ENCODE measurements at places on chromosomes 16 and 17.

DNA sequence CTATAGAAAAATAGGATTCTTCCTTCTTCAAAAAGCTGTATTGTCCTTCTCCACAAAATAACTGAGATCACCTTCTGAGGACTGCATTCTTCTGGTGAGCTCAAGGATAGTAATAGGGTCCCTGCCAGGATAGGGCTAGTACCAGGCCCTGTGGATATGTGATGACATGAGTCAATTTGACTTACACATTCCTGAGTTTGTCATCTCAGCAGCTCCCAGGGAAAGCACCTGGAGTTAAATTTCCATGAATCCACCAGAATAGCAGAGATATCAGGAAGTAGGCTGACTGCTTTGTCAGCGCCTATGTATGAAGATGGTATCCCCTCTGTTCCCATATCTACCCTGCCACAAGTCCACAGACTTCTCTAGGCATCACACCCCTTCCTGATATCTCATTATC is 225.8 kb downstream of the PMP22 start:
- DNase-seq: peak; percentile 16

- DNase-seq: peak; percentile 93
These were observed 70.5 kb downstream of the MARF1 start for GRCh38 chr16:15572329-15573001.

GRCh38 chr16:56787167-56787566 is 57.2 kb downstream of the NUP93 start:
- no peak for DNase-seq

GRCh38 chr16:81693744-81694303 is 85.3 kb upstream of the PLCG2 start:
- no peak for DNase-seq

GRCh38 chr17:78250891-78251772 is 19.7 kb downstream of the TMEM235 start:
- peak; percentile 77 for DNase-seq

DNA sequence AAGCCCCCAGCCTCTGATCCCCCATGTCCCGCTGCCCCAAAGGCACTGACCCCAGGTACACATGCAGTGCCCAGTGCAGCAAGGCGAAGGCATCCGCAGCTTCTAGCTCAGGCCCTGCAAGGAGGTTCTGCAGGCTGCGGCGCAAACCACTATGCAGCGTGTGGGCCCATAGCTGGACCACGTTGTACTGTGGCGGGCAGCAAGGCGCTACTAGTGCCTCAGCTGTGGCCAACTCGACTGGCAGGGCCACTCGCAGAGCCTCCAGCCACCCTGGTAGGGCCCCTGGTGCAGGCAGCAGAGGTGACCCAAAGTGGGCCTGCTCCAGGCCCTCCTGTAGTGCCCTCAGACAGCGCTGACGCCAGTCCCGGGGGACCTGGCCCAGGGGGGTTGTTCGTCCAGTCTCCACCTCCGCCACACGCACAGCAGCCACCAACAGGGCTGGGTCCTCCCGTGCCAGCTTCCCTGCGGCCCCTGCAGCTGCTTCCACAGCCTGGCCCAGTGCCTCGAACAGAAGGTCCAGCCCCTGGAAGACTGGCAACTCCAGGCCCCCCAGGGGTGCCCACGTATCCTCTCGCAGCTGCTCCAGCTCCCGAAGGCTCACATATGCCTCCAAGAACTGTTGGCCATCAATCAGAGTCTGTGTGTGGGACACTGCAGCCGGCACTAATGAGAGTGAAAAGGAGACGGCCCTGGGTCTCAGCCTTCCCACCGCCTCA is 2.6 kb downstream of the EXOC3L1 start:
- DNase-seq: no peak

DNA sequence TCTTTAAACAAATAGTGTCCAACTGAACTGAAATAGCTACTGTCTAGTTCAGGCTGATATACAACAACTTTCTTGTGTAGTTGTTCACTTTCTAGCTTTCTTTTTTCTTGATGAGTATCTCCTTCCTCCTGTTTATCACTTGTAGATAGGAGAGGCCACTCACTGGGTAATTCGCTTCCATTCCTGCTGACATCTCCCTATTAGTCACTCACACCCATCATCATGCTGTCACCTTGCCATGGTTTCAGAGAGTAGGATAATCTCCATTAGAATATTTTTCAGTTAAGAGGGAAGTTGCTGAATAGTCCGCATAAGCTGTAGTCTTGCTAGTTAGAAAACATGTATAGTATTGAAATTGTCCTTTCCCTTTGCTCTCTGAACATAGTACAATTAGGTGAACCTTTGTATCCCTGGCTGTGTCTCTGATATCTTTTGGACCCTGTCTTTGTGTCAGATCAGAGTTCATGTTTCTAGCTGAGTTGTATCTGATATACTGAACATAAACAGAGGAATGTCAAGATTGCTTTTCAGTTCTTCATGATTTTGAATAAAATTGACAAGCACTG is 64.4 kb upstream of the RASL10B start:
- peak; percentile 42 for DNase-seq

GRCh38 chr17:7215652-7216180 is 3.9 kb downstream of the DLG4 start:
- no peak for DNase-seq

DNA sequence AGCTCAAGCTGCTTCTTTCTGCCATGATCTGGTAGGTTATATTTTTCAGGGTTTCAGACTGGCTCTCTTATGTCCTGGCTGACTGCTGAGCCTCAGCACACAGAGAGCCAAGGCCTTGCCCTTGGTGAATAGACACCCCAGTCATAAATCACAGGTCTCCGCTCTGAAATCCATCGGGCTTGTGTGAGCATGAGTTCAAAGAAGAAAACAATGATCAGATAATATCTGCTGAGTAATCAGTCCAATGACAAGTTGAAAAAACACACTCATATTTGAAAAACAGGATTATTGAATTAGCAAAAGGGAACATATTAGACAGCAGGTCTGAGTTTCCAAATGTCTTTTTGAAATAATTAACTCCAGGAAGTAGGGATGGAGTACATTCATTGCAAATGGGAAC is 51.1 kb upstream of the NDRG4 start:
- no peak for DNase-seq

DNA sequence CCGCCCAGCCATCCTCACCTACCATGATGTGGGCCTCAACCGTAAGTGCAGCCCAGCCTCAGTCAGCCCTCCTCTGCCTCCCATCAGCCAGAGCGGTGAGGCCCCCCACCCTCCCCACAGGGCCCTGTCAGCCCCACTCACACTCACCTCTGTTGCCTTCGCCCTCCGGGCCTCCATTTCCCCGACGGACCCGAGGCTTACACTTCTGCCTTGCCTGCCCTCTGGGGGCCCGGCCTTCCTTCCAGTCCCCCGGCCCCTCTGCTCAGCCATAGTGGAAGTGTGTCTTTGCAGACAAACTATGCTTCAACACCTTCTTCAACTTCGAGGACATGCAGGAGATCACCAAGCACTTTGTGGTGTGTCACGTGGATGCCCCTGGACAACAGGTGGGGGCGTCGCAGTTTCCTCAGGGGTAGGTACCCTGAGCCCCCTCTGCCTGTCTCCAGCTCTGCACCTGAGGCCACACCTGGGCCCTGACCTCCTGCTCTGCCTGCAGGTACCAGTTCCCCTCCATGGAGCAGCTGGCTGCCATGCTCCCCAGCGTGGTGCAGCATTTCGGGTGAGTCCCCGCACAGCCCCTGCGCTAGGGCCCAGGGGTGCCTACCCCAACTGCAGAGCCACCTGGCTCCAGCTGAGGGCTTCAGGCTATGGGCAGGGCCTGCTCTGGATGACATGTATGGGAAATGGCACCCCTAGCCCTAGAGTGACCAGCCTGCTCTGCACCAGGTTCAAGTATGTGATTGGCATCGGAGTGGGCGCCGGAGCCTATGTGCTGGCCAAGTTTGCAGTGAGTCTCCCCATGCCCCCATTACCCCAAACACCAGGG is 4.1 kb downstream of the NDRG4 start:
- no peak for DNase-seq

- no peak for DNase-seq
These were observed 149.9 kb downstream of the CLEC16A start for GRCh38 chr16:11094075-11094856.

DNA sequence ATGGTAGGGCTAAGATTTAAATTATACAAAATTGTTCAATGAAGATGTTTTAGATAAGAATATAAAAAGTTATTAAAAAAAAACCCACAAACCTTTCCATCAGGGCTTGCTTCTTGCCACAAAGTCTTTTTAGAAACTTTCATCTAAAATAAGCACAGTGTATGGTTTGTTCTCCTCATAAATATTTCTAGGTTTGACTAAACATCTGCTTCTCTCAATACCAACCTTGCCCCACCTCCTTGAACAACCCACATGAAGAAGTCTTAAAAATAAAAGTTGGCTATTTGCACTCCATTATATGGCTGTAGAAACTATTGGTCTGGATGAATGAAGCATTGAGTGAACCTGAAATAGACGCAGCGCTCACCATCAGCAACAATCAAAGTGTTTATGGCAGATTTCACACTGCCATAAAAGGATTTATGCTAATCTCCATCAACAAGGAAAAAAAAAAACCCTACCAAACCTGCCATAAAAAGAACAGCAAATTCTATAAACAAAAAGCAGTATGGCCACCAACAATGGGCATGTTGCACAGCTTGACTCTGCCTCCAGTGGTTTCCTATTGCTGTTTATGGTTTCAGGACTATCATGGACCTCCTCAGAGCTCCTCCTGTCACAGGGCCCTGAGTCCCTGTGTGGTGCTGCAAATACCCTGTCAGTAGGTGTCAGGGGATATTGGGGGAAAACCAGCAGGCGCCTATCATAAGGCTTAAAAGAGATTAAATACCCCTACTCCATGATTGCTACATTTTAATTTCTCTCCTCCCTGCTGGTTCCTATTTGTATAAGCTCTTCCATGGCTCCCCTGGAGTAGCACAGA is 37.6 kb downstream of the SNX11 start:
- no peak for DNase-seq

DNA sequence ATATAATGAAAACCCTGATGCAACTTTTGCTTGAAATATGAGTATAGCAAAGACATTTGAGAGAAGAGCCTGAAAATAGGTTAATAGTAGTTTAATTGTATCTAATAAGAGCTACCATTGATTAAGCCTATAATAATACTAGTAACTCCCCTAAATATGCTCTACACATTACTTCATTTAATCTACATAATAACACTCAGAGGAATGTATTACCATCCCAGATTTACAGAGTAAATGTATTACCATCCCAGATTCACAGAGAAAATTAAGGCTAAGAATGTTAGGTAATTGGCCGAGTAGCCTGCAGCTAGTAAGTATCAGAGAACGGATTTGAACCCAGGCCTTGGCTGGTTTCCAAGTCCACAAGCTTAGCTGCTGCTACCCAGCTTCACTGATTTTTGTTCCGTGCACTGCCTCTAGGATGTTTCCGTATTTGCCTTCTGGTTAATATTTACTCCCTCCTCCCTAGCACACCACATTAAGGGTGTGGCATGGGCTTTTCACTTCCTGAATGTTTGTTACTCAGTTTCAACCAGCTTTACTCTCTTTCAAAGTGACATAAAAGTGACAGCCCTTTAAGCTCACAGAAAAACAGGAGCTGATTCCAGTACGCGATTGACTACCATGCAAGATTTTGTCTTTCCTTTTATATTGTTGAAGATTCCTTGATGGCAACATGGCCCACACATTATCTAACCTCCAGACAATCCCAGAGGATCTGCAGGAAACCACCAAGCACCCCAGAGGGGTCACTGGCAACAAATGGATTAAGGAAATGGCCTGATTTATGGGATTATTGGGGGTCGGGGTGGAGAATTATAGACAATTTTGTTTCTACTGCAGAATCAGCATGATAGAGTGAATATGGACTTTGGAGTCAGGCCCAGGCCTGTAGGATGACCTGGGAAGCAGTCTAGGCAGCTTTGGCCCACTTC is 26.7 kb upstream of the TOX3 start:
- DNase-seq: no peak

GRCh38 chr17:4534515-4534914 is 20.7 kb downstream of the MYBBP1A start:
- no peak for DNase-seq

GRCh38 chr17:15267996-15268395 is 2.9 kb upstream of the PMP22 start:
- DNase-seq: no peak

GRCh38 chr17:15431196-15431595 is 36.2 kb downstream of the CDRT4 start:
- peak; percentile 62 for DNase-seq

DNA sequence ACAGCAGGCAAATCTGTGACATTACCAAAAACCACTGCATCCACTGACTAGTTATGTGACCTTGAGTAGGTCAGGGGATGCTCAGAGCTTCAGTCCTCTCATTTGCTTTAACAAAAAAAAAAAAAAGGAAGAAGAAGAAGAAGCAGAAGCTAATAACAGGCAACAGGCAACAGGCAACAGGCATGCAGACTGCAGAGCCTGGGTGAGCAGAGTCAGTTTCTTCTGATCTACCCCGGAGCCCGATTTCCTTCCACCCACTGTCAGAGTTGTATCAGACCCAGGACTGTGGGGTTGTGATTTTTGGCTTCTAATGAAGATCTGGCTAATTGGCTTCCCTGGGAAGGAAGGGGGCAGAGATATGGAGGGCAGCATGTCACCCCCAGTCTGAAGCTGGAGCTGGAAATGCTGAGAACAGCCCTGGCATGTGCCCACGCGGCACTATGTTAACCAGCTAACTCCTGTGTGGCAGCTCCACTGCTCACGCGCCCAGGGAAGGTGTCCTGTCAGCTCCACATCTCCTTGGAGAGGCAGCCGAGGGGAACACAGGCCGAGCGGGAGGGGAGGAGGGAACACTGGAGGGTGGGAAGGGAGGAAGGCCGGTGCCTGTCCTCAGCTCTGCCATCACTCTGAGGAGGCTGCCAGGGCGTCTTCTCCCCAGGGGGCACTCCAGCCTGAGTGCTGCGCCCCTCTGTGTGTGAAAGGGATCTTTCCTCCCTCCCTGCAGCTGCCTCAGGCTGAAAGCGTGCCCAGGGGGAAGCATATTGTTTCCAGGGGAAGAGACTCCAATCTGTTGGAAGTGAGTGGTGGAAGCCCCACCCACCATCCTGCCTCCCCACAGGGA is 17.6 kb downstream of the SRCIN1 start:
- no peak for DNase-seq

DNA sequence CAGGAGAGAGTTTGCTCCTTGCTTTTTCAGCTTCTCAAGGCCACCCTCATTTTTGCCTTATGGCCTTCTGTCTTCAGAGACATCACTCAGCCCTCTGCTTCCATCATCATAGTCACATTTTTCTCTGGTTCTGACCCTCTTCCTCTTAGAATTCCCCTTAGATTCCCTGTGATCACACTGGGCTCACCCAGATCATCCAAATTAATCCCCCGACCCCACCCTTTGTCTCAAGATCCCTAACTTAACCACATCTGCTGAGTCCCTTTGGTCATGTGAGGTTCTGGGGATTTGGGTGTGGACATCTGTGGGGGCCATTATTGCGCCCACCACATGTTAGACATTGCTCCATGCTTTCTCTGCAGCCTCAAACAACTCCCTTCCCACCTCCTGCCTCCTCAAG is 323.4 kb downstream of the CPPED1 start:
- DNase-seq: no peak

Measured in fibroblast of mammary gland (primary cell).